ENCODE measurements at places on chromosomes 6 and 20.
A peak's percentile ranks its signal among the peaks of the same experiment; 100 is the strongest.

DNA sequence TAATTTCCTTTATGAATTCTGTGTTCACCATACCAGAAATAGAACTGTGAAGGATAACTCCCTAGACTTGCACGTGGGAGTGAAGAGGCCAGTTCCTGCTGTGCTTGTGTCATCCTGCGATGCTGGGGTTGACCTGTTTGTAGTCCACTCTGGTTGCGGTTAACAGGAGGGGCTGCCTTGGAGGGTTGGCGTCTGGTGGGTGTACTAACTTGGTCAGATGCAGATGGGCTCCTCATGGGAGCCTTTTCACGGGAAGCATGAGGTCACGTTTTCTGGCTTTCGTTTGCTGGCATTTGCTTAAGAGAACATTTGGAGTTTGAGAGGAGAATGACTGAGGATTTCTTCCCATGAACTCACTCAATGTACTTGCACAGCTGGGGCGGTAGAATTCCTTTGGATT lies 41.2 kb downstream of the IGF2R start:
- no peak for DNase-seq

GRCh38 chr20:8368670-8369069 lies 236.6 kb downstream of the PLCB1 start:
- DNase-seq, result no peak

GRCh38 chr20:20953738-20954618 lies 152.2 kb downstream of the LINC00237 start:
- DNase-seq, result no peak

GRCh38 chr20:11452326-11452725 lies 465.4 kb upstream of the BTBD3 start:
- DNase-seq, result no peak

DNA sequence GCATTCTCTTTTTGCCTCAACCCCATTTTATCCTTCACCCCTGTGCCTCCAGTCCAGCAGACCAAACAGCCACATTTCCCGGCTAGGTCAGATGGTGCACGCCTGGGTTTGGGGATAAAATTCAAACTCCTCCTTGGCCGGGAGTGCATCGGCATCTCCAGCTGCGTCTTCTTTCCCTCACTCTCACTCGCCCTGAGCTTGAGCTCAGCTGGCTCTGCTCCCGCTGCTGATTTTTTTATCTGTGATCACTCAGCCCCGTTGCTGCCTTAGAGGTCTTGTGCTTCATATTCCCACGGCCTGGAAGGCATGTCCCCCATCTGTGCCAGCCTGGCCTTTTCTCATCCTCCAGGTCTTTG lies 6.8 kb upstream of the EZR start:
- no peak for DNase-seq

GRCh38 chr6:156686301-156686994 lies 90.7 kb upstream of the ARID1B start:
- peak; percentile 11 for DNase-seq

- DNase-seq, result no peak
Measured at GRCh38 chr20:19074828-19075516, 137.5 kb upstream of the SLC24A3 start.

- no peak for DNase-seq
Measured at GRCh38 chr20:325889-326644, 715 bp downstream of the SOX12 start.

DNA sequence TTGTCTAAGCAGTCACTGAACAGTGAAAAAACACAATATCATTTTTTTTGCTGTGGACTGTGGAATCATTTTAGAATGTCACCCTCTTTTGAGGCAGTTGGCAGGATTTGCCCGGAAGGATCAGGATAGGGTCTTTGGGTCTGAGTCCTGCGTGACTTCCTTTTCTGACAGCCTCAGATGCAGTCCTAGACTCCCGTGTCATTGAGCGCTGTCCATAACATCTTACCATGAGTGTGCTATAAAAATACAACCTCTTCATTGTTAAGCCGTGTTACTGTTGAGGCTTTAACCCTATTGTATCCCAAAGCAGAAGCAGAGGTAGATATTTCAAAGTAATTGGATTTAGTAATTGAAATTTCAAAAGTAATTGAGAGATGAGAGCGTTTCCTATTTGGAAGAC lies 30.6 kb downstream of the ARID1B start:
- no peak for DNase-seq

GRCh38 chr20:61662226-61662967 lies 403.3 kb downstream of the TAF4 start:
- no peak for DNase-seq

DNA sequence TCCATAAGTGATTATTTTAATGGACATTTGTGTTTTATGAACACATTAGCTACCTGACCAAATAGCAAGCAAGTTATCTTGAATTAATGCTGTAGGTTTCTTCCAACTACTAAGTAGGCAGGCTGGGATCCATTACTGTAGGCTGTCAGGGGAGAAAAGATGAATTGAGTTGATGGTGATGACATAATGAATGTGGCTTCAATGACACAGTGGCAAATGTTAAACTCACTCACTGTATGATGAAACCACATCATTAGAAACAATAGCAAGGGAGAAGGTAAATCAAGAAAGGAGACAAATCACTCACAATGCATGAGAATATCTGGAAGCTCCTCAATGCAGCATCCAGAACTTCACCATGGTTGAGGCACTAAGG lies 529.7 kb upstream of the CITED2 start:
- no peak for DNase-seq

GRCh38 chr6:52381249-52381648 lies 19.3 kb downstream of the PAQR8 start:
- no peak for DNase-seq

GRCh38 chr6:139308936-139309603 lies 17.3 kb upstream of the TXLNB start:
- DNase-seq, result no peak

- DNase-seq, result no peak
Measured at GRCh38 chr6:106963544-106963943, 11.0 kb downstream of the CD24 start.

- no peak for DNase-seq
Measured at GRCh38 chr6:154515826-154516225, 5.3 kb upstream of the CNKSR3 start.

DNA sequence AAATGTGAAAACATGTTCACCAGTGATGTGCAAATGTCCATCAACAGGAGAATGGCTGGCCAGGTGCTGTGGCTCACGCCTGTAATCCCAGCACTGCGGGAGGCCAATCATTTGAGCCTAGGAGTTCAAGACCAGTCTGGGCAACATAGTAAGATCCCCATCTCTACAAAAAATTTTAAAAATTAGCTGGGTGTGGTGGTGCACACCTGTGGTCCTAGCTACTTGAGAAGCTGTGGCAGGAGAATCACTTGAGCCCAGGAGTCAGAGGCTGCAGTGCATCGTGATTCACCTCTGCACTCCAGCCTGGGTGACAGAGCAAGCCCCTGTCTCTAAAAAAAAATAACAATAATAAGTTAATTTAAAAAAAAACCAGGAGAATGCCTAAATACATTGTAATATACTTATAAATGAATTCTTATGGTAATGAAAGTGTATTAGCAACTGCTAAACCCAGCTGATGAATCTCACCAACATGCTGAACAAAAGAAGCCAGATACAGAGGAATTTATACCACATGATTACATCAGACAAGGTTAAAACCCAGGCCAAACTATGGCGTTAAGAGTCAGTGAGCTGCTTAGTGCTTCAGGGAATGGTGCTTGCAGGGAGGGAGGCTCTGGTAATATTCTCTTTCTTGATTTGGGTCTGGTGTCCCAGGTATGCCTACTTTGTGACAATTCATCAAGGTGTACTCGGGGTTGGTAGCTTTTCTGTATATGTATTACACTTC lies 36.4 kb downstream of the RPP40 start:
- no peak for DNase-seq

DNA sequence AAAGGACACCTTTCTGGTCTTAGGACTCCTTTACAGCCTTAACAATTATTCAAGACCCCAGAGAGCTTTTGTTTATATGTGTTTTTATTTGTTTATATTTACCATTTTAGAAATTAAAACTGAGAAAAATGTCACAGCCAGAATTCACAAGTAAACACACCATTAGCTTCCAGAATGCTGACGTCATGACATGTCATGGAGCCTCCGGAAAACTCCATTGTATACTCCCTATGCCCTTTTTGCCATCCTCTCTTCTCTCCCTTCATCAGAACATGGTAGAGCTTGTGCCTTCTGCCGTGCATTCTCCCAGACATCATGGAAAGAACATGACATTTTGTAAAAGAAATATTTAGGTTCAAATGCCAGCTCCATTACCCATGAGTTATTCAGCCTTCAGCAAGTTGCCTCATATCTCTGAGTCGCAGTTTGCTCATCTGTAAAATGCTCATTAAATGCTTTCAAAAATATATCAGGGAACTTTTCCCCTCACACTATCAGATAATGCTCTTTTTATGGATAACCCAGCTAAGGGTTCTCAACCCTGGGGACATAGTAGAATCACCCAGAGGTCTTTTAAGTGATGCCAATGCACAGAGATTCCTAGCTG lies 27.8 kb downstream of the TNFAIP3 start:
- no peak for DNase-seq

GRCh38 chr20:62413896-62414481 lies 6.9 kb upstream of the CABLES2 start:
- no peak for DNase-seq

DNA sequence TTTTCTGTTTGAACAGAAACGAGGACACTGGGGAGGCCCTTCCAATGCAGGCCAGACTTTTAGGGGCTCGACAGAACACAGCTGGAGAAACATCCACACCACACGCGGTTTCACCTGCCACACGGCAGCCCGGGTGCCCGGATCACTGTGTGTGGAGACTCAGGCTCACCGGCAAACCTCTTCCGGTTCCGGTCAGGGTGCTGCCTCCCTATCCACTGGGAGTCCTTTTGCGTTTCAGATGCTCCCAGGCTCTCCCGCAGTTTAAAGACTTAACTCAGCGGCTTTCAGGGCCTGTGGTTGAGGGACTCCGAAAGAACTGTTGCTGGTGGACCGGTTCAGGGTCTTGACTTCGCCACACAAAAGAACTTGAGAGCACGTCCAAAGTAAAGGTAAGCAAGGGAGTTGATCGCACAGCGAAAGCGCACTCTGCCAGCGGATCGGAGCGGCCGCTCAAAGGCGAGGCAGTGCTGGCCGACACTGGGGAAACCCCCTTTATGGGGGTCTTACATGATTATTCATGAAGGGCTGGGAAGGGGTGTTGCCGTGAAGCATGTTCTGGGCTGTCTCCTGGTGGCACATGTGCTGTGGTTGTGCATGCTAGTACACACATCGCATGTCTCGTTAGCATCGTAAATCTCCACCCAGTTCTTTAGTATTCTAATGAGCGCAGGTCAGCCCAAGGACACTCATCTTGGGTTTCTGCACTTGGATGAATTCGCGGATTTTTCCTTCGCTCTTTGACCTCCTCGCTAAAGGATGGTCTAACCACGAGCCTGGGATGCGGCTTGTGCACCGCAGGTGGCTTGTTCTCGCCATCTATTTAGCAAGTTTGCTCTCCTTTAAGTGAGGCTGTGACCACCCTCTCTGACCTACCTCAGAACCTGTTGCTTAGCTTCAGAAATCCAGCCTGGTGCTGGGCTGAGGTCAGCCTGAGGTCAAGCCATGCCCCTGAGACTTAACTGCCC lies 180.3 kb downstream of the CDH26 start:
- DNase-seq, result no peak

DNA sequence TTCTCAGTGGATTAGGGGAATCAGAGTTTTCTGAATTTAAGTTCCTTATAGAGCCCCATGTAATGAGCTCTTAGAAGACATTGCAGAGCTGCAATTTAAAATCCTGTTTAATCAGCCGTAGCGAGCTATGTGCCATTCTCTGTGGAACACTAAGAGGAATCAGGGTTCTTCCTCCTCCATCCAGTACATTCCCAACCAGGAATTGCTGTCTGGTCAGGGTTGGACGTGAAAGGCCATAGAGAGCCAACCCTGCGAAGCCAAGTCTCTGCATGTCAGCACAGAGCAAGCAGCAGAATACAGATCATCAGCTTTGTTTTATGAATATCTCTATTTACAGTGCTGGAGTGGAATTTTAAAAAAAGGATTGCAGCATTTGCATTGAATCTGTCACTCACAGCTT lies 366.0 kb downstream of the LAMA2 start:
- no peak for DNase-seq

- DNase-seq, result no peak
Measured at GRCh38 chr6:107646176-107646575, 156.3 kb downstream of the SOBP start.

- no peak for DNase-seq
Measured at GRCh38 chr6:37019065-37019450, 13.6 kb downstream of the FGD2 start.

- no peak for DNase-seq
Measured at GRCh38 chr20:22569353-22569752, 15.0 kb downstream of the FOXA2 start.

- no peak for DNase-seq
Measured at GRCh38 chr20:18839507-18840247, 26.1 kb downstream of the SCP2D1 start.

DNA sequence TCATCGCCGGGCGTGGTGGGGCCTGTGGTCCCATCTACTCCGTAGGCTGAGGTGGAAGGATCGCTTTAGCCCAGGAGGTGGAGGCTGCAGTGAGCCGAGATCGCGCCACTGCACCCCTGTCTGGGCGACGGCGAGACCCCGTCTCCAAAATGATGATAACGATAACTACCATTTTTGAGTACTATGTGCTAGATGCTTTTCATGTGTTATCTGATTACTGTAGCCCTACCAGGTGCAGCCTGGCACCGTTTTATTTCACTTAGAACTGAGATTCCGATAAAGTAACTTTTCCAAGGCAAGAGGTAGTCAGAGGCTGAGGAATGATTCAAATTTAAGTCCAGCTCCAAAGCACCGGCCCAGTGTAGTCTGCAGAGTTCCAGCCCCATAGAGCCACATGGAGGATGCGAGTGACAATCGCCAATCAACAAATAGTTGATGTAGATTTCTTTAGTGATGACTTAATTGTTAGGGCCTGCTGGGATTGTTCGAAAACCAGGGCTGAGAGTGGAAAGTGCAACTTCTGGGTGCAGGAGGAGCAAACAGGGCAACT lies 727 bp downstream of the ERMARD start:
- no peak for DNase-seq

DNA sequence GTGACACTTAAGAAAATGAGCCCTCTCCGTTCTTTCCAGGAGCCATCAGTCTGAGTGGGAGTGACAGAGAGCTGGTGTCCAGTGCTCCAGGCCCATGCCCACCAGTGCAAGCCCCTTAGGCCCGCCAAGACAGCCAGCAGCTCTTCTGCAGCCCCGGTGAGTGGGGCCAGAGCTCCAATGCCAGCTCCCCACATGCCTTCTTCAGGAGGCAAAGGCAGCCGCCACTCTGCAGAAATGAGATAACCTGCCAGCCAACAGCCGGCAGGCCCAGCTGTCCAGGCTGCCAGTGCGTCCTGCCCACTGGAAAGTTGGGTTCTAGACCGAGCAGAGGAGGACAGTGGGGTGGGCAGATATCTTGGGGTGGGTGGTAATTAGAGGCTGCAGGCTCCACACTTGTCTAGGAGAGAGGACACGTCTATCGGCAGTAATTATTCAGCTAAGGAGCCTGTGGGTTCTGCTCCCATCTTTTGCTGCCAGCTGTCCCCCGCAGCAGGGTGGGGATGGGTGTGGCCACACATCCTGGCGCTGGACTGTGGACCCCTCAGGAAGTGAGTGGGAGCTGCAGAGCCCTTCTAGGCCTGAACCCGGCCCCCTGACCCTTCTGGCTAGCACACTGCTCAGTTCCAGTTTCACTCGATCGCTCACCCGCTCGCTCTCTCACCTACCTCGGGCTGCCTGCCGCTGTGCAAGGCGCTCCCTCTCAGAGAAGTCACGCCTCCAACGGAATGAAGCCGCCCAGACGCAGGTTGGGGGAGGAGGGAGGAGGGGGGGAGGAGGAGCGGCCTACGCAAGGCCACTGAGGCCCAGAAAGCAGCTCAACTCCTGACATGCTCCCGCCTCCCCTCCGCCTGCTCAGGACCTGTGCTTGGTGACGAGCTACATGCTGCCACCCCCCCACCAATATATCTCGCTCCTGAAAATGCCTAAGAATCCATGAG lies 3.6 kb downstream of the GRM4 start:
- no peak for DNase-seq

Data from activated T-helper 1 cell treated with anti-CD3 and anti-CD28 coated beads, Interleukin-2, amount 50 U/mL, for 16 hours (primary cell).